ENCODE measurements at places on chromosomes 3 and 15.
A peak's percentile ranks its signal among the peaks of the same experiment; 100 is the strongest.

GRCh38 chr3:104257486-104257885 lies 1109.2 kb upstream of the ALCAM start:
- DNase-seq, result no peak

- no peak for DNase-seq
Observed at GRCh38 chr3:128648940-128649663, 1.5 kb downstream of the RPN1 start.

DNA sequence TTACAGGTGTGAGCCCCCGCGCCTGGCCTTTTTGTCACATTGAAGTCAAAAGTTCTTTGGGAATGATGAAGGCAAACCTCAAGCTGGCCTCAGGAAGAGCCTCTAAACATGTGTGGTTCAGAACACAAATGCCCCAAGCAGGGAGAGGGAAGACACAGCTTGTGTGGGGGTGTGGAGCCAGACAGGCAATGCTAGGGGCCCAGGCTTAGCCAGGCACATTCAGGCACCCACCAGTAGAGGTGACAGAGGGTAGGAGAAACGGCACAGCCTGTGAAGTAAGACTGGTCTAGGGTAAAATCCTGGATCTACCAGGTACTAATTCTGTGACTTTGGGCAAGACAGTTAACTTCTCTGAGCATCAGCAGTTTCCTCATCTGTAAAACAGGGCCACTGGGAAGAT lies 3.5 kb downstream of the HDC start:
- no peak for DNase-seq

- DNase-seq, result no peak
Observed at GRCh38 chr3:98557324-98558010, 25.7 kb downstream of the GPR15 start.

DNA sequence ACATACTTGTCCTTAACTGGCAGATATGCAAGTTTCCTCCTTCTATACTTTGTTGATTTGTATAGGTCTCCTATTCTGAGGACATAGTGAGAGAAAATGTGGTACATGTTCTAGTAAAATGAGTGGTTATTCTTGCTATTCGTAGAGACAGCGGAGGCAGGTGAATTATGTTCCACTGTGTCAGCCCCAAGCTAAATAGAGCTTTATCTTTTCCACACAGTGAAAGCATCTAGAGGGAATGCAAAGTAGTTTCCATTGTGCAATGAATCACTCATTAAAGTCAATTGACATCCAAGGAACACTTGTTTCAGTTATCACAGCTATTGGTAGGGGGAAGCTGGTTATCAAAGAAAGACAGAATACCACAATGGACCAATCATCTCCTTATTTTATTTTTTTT lies 262.4 kb downstream of the NLGN1 start:
- no peak for DNase-seq

- no peak for DNase-seq
Observed at GRCh38 chr15:100169615-100170290, 172.0 kb downstream of the ADAMTS17 start.

DNA sequence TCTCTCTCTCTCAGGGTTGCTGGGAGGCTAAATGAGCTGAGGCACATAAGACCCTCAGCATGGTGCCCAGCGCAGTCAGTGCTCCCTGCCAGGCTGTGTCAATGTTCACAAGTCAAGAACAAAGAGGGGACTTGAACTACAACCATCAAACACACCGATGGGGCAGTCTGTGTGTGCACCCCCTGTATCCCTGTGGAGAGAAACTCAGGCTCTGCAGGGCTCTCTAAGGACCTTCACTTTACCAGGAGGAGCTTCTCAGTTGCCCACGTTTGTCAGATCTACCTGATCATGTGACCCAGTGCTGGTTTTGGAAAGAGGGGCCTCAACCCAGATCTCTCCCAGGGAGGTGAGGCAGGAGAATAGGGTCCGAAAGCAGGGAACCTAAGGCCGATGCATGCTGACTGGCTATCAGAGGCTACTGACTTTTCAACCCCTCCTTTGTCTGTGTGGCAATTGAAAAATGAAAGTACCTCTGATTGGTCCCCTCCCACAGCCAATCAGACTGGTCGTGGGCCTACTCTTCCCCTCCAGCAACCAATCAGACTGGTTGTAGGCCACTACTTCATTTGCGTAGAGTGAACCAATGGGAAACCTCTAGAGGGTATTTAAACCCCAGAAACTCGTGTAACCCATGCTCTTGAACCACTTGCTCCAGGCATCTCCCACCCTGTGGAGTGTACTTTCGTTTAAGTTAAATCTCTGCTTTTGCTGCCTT lies 34.0 kb downstream of the RHCG start:
- DNase-seq, result peak; percentile 18

- DNase-seq, result no peak
Observed at GRCh38 chr3:113614402-113614801, 82.0 kb downstream of the USF3 start.
